ENCODE measurements at places on chromosomes 2 and 18.

DNA sequence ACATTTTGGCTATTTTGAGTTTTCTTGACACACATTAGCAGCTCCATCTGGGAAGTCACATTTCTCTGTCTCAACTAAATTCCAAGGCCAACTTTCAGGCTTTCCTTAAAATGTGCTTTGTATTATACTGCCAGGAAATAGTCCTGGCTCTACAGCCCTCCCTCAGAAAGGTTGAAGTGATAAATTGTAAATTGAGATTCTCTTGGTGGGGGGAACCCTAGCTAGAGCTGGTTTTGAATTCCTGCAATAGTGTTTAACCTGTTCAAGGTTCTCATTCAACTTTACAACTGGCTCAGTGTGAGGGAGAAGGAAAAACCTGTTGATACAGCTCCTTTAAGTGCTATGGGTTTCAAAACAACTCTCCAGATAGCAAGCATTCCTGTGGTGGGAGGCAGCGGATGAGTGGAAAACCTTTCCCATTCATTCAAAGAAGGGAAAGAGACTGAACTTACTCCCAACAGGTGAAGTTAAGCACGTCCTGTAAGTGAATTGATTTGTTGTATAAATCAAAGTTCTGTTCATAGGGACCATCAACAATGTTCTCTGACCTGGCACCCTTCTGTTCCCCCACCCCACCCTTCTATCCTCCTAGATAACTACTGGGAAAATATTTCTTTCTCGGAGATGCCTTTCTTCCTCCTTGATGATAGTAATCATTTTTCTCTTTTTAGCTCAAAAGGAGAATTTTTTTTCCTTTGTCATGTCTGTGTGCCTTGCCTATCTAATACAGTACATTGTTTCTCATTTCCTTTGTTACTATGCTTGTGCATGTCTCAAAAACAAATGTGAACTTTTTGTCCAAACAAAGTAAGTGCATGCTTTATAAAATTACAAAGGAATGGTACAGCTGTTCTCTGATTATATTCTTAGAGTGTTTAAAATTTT is 44.2 kb upstream of the SLC39A10 start:
- DNase-seq: peak; percentile 38

- no peak for DNase-seq
Measured at GRCh38 chr2:225510796-225511195, 111.3 kb downstream of the NYAP2 start.

- DNase-seq: peak; percentile 64
Measured at GRCh38 chr2:74576211-74576862, 21.8 kb downstream of the DOK1 start.

DNA sequence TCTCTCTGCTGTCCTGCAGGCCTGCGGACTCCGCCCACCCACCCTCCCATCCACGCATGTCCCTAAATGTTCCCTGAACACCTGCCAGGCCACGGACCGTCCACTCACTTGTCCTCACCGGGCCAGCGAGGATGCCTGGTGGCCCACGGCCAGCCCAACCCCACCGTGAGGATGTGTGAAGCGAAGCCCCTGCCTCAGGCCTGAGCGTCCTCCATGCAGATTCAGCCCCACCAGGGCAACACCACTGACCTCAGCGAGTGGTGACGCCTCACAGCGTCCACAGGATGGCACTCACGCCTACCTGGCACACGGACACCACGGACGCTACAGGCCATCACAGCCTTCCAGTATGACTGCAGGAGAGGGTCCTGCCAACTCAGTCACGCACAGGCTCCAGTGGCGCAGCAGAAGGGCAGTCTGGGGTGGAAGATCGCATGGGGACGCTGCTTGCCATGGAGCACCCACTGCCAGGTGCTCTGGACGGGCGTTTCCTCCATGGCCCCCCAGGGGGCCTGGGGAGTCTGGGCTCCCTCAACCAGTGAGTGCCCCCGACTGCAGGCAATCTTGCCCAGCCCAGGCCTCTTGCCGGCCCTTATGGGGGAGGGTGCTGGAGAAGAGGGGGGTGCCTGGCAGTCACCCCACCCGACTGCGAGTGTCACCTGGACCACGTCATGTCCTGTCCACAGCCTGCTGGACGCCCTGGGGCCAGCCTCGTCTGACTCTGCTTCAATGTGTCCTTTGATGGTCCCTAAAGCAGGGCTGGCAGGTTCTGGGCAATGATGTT is 25.4 kb downstream of the HDAC4 start:
- DNase-seq: no peak

DNA sequence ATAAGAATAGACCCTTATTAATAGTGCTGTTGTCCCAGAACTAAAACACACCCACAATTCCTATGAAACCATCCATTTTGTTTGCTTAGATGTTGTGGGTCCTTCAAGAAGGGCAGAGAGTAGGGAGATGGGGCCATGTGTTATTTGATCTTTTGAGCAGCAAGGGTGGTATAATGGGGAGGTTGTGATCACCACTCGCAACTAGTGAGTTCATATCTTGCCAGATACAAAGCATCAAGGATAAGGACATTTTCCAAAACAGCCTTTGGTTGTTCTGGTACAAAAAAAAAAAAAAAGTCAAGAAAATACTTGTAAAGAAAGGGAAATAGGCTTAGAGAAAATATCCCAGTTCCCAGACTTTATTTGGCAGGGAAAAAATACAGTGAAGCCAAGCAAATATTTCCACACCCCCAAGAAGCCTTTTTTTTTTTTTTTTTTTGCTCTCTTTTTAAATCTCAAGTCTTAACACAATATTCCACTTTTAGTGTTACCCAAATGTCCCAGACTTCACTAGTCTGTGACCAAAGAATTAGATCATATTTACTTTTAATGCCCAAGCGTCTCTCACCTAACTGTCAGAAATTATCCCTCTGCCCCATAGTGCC is 54.1 kb downstream of the ANTXR1 start:
- DNase-seq: no peak

DNA sequence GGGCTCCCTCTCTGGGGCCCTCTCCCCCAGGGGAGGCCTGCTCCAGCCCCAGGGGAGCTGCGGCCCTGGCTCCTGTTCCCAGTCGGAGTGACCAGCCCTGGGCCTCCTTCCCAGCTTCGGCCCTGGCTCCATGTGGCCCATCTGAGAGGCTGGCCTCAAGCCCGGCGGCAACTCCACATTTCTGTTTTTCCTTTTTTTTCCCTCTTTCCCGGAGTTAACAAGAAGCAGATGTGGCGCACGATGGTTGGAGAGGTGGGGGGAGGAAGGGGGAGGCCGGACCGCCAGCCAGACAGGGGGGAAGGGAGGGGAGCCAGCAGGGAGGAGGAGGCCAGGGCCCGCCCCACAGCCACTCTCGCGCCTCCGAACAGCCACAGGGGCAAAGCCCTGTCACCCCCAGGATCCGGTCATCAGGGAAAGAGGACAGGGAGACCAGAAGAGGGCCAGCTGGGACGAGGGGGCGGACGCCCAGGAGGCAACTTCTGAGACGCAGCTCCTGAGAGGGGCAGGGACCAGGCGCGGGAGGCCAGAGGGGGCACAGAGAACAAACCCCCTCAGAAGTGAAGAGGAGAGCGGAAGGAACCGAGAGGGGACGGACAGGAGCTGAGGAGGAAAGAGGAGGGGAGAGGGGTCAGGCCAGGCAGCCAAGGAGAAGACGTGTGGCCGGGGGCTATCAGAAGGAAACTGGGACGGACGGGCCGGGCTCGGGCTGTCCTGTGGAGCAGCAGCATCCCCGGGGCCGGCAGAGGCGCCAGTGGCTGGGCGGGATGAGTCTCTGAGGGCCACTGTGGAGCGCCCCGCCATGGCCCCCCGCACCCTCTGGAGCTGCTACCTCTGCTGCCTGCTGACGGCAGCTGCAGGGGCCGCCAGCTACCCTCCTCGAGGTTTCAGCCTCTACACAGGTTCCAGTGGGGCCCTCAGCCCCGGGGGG is at the start of gene EMILIN1:
Gene EMILIN1, plus strand, starts transcription at position 349 of the 928 bp plus-strand sequence. Its CDS starts 451 bp downstream, at position 800.
- peak; percentile 90 for DNase-seq

Data from fibroblast of skin of left biceps (primary cell).